NCI-H1417 treated with DMSO at 0.1 percent for 48 hours (cell line): ENCODE measurements at places on chromosomes 7 and 10.

DNA sequence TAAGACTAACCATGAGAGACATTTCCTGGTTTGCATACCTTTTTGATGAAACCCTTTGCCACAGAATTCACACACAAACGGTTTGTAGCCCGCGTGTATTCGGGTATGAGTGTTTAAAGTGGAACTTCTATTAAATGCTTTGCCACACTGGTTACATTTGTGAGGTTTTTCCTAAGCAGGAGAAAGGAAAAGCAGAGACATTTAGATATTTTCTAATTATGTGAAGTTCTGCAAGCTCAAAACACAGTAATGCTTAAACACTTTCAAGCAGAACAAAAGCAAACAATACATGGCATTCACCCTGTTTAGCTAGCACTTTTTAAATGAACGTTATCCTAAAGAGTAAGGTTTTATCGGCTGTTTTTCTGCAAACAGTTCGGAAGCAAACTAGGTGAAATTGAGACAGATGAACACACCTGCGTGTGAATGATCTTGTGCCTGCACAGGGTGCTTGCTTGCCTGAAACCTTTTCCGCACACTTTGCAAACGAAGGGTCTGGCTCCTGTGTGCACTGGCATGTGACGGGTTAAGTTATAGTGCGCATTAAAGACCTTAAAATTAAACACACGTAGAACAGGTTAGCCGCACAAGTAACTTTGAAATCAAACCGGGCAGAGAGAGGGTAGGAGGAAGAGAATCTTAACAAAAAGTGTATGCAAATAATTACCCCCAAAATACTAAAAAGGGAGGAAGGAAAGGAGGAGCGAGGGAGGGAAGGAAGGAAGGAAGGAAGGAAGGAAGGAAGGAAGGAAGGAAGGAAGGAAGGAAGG lies 1.6 kb downstream of the FEZF1 start:
- DNase-seq, result no peak

DNA sequence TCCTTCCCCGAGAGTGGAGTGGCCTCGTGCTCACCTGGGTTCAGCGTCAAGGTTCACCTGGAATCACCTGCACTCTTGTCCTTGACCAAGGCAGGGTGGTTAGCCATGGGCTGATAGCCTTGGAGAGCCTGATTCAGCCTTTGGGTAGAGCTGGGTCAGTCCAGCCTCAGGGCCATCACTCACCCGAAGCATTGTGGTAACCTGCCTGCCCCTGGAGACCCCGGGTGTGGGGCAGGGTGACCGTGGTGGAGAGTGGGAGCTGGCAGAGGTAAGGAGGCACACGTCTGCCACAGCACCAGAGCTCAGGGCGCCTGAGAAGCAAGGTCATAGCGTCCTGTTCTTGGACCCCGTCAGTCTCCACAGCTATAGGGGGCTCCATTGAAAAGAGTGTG lies 27.8 kb upstream of the WDFY4 start:
- no peak for DNase-seq

DNA sequence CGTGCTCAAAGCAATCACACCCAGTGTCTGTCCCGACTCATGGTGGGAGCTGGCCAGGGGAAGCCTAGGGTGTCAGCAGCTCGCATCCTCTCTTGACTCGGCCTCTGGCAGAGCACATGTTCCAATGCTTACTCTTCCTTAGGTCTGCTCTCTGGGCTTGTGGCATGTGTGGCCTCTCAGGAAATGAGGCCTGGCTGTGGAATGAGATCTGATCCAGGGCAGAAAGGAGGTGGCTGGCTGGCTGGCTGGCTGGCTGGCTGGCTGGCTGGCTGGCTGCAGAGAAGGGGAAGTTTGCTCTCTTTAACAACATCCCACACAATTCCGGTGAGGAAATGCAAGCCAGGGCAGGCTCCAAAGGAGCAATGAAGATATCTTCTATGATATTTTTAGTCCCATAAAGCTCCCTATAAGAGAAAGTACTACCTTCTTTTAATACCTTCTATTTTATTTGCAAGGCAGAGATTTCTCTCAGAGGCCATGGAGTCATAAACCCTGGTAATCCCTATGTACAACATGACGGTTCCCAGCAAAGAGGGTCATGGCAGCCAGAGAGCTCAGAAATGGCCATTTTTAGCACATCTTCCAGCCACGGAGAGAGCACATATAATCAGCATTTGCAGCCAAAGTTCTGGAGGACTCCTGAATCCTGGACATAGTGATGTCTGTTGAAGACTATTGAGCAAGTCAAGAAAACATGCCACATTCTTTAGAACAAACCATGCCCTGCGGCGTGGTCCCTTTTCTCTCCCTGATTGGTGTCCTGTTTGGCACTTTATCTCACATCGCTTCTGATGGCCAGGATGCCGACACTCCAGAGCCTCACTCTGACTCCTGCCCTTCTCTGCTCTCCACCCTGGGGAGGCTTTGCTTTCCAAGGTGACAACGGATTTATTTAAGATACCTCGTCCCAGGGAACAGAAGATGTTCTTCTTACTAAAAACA lies 153.7 kb downstream of the FANK1 start:
- no peak for DNase-seq

- peak; percentile 3 for DNase-seq
Observed at GRCh38 chr10:42979181-42979580, 97.7 kb upstream of the RET start.

DNA sequence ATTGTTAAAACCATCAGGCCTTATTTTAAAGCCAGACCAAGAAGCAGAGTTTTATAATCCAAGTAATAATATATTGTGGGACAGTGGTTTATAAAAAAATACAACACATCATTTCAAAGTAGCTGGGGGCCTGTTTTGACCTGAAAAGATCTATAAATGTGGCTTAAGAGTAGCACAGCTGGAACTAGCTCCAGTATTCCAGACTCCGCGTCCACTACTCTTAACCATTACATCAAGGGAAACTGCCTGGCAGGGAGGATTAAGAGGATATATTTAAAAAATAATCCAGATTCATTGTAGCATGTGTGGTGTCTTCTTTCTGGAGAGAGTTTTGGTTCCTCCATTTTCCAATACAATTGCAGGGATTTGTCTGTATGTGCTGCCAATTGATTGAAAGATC lies 67.3 kb downstream of the MET start:
- no peak for DNase-seq

GRCh38 chr7:70680306-70680705 lies 451.6 kb upstream of the GALNT17 start:
- no peak for DNase-seq

- DNase-seq, result no peak
Observed at GRCh38 chr10:102280397-102281101, 35.2 kb downstream of the GBF1 start.

DNA sequence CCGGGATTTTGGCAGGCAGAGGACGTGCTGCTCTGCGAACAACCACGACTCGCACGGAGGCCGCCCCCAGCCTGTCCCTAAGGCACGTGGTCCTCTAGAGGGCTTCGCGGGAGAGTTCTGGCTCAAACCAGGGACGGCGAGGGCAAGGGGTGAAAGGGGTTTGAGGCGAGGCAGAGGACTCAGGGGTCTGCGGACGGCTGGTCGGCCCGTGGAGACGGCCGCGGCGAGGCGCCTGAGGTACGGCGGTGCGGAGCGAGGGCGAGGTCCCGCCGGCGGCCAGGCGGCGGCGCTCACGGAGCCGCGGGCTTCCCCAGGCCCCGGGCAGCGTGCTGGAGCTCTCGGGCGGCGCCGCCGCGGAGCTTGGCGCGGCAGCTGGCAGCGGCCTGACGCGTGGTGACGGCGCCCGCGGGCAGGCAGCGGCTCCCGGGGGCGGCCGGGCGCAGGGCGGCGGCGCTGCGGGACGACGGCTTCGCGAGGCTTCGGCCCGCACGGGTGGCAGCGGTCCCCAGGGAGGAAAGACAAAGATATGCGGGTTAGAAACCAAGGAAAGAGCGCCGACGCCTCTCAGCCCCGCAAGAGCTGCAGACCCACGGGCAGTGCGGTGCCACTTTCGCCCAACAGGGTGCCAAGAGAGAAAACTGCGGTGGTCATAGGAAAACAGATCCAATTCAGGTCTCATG lies 44.8 kb downstream of the ZNF800 start:
- peak; percentile 44 for DNase-seq

GRCh38 chr10:45308707-45309106 lies 6.7 kb downstream of the OR13A1 start:
- DNase-seq, result no peak

GRCh38 chr7:90396420-90396819 lies 6.8 kb upstream of the CLDN12 start:
- no peak for DNase-seq

DNA sequence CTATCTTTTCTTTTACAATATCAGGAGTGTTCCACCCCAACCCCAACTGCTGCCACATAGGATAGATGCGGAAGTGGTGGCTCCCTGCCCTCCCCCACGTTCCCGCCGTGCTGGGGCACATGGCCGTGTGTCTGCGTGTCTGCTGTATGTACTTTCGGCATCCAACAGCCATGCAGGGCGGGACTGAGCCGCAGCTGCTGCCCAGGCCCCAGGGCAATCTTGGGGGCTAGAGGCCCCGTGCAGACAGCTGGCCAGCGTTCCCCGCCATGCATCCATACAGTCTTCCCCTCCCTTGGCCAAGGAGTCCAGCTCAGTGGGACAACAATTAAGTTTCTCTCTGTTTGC lies 162.7 kb downstream of the DGKB start:
- DNase-seq, result no peak

- DNase-seq, result no peak
Observed at GRCh38 chr7:114102996-114103395, 184.2 kb upstream of the PPP1R3A start.

DNA sequence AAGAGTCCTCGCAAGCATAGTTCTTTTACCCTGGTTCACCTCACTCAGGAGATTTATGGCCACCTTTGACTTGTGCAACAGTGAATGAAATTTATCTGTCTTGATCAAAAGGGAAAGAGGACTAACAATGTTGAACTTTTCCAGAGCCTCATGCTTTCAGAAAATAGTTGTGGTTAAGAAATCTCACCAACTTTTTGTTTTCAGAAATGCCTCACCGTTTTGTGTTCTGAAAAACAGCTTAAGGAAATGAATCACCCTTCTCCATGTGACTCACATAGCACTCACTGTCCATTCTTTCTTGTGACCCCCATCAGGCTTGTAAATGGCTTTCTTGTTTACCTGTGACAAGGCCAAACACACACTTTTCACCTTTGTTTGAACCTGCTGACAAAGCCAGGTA lies 148.6 kb upstream of the FAM3C start:
- DNase-seq, result no peak

DNA sequence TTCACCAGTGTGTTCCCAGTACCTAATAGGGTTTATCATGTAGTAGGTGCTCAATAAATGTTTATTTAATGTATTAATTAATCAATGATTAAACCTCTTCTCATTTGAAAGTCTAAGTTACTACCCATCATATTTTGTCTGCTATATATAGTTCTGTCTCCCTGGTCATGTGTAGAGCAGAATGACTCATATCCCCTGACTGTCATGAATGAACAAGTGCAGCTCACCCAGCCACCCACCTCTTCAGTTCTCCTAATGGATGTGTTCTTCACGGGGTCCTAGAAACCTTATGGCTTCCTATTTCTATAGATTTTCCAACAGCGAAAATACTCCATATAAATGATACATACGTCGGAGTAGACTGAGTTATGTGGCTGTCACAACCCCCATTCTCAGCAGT lies 64.5 kb downstream of the HIF1AN start:
- no peak for DNase-seq

- DNase-seq, result no peak
Observed at GRCh38 chr10:90969947-90970673, 49.2 kb upstream of the ANKRD1 start.

- no peak for DNase-seq
Observed at GRCh38 chr10:101848894-101849351, 5.3 kb upstream of the KCNIP2 start.

DNA sequence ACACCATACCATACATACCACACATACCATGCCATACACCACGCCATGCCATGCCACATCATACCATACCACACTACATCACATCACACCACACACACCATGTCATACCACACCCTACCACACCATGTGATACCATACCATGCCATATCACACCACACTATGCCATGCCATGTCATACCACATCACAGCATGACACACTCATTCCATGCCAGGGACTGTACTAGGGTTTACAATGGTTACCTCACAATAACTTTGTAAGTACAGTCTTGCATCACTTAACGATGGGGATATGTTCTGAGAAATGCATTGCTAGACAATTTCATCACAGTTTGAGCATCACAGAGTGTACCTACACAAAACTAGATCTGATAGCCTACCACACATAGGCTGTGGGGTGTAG lies 14.5 kb downstream of the PYROXD2 start:
- DNase-seq, result no peak

DNA sequence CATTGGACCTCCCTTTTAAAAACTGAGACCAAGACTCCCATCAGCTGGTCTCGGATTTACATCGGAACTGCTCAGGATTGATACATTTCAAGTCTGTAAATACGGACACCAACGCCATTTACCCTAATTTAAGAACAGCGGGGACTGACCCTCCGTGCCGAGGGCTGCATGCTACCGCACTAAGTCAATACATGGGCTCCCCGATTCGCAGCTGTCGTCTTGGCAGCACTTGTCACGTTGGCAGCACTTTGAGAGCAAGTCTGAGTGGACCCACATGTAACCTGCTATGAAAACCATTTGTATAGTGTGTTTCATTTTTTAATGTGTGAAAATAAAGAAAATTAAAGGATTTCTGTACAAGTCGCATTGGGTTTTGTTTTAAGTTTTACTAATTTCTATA lies 83.4 kb downstream of the EZH2 start:
- no peak for DNase-seq

DNA sequence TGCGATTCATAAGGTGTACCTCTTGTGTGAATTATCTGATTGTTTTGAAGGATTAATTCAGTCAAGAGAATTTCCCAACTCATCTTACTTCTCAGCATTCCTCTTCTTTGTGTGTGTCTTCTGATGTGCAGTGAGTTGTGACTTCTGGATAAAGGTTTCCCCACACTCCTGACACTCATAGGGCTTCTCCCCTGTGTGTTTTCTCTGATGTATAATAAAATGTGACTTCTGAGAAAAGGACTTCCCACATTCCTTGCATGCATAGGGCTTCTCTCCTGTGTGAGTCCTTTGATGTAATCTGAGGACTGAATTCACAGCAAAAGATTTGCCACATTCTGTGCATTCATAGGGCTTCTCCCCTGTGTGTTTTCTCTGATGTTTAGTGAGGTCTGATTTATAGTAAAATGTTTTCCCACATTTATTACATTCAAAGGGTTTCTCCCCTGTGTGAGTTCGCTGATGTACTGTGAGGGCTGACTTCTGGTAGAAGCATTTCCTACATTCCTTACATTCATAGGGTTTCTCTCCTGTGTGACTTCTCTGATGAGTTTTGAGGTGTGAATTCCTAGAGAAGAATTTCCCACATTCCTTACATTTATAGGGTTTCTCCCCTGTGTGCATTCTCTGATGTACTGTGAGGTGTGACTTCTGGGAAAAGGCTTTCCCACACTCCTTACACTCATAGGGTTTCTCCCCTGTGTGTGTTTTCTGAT lies 24.2 kb downstream of the ZNF25 start:
- no peak for DNase-seq

- DNase-seq, result no peak
Observed at GRCh38 chr7:142856565-142857245, 1.8 kb downstream of the EPHB6 start.

DNA sequence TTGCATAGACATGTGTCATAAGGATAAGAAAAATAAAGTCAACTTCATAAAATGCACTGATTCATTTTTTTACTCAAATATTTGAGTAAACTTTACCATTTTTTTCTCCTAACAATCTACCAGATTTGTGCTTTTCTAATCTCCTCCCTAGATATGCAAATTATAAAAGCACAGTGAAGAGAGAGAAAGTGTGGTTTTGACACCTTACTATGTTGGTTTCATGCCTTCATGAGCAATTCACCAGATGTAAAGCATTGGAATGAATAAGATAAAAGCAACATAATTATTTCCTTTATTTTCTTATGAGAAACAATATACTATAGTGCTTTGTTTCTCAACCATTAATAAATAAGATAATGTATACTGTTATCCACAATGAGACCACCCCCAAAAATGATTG lies 432.5 kb upstream of the PCDH15 start:
- DNase-seq, result no peak
